ENCODE measurements at places on chromosomes 4 and X.

- DNase-seq = peak; percentile 51
Observed at GRCh38 chr4:82715731-82716617, 82.6 kb downstream of the SCD5 start.

- no peak for DNase-seq
Observed at GRCh38 chrX:100747703-100748102, 15.8 kb upstream of the SYTL4 start.

DNA sequence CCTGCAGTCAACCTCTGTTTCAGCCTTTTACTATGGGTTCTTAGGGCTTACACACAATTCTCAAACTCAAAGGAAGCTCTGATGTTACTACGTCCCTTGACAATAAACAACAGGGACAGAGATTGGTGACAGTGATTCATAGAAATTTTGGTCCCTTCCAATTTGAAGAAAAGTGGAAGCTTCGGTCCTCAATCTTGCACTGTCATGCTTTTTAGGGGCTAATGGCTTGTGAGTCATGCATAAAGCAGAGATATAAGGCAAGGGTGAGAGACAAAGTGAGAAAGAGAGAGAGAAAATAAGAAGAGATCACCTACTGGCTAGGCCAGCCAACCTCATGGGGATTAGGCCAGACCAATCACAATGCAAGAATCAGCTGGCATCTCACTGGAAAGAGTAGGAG is 63.2 kb upstream of the STARD8 start:
- no peak for DNase-seq

DNA sequence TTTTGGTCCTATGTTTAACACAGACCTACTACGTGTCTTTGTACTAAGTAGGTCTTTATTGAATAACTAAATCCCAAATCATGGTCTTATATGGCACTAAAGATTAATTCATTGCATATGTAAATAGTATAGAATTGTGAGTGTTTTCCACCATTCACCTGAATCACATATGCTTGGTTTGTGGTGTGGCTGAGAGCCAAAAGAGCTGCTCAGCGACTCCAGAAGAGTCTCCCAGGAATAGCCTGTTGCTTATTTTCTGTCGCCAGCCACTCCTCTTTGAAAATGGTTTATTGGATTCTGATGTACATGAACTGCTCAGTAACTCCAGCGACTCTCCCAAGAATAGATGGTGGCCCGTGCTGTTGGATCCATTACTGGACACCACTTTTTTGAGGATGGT is 184.5 kb downstream of the CLCN4 start:
- no peak for DNase-seq

GRCh38 chr4:47383829-47384427 is 79.6 kb downstream of the COMMD8 start:
- DNase-seq = peak; percentile 24

DNA sequence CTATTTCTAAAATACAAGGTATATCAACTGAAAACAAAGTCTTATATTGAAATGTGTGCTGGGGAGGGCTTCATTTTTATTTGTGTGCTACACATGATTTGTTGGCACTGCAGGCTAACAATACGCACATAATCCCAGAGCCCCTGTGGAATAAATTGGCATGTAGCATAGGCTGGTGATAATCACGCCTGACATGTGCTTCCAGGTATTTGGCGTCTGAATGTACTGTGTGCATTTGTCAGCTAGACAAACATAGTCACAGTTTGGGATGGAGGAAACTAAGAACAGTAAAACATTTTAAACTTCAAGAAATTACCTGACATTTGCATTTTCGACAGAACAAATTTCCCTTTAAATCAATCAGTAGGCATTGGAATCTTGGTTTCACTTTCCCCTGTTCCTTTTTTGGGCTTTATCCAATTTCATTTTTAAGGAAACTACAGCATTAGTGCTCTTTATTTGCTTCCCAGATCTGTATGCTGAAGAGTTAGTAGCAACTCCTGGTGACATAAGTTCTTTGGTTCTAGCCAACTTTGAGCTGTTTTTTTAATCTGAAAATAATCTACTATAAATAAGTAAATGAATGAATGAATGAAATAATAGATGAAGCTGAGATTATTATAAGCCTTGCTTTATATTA is 472.3 kb downstream of the PDHA2 start:
- peak; percentile 6 for DNase-seq

DNA sequence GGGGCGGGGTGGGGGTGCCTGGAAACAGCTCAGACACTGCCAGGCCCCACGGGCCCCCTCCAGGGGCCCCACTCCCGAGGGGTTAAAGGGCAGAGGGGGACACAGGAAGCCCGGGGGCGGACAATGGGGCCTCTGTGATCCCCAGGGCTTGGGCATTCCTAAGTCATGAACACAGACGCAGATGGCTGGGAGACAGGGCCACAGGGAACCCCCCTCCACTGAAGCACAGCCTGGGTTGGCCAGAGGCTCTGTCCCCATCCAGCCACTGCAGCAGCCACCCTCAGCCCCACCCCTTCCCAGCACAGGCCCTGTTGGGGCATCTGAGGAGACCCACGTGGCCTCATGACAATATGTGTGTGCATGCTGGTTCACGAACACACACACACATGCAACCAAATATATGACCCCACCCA is 3.9 kb downstream of the L1CAM start:
- DNase-seq = no peak

DNA sequence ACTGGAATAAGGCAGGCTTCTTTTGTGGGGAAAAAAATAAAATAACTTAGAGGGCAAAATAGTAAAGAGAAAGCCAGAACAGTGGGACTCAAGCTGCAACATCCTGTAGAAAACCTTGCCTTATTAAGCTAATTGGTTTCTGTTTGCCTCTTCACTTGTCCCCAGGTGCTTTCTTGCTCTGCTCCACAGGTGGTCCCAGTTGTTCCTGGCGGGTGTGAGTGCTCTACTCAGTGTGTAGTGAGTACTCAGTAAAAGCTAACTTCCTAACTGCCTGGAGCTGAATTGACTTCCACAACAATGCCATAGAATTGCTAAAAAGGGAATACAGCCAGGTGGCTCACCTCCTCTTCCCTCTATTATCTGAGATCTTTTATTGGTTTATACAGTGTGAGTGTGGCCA is 930.2 kb downstream of the C4orf33 start:
- no peak for DNase-seq

Measured in small intestine (tissue), 16 donors.